ENCODE measurements at places on chromosomes 5 and 9.

- no peak for DNase-seq
Measured at GRCh38 chr9:129596541-129597331, 24.2 kb downstream of the C9orf50 start.

DNA sequence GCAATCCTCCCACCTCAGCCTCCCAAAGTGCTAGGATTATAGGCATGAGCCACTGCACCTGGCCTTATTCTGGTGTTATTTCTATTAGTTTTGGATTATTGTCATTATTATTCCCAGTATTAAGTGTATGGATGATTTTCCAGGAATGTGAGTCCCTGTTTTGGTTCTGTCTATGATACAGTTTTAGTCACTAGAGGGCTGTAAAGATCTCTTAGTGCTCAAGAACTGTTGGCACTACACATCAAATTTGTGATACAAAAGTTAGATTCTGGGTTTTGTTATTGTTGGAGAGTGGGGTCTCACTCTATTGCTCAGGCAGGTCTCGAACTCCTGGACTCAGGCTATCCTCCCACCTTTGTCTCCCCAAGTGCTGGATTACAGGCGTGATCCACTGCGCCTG, 12.1 kb downstream of the CCL28 start:
- DNase-seq: no peak

DNA sequence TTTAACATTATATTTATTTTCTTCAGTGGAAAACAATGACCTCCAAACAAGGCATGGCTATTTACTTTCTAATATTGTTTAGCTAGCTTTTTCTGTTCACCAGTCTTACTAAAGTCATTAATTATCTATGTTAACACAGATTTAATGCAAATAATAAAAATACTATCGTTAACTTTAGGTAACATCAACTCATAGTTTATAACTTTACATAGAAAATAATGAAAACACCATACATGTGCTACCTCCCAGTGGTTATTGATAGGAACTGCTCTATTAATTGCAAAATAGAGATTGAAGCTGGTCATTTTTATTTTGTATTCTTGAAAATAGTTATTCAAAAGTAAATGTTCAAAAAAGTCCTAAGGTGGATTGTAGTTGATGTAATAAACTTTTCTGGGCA, 78.3 kb upstream of the HCN1 start:
- peak; percentile 15 for DNase-seq

DNA sequence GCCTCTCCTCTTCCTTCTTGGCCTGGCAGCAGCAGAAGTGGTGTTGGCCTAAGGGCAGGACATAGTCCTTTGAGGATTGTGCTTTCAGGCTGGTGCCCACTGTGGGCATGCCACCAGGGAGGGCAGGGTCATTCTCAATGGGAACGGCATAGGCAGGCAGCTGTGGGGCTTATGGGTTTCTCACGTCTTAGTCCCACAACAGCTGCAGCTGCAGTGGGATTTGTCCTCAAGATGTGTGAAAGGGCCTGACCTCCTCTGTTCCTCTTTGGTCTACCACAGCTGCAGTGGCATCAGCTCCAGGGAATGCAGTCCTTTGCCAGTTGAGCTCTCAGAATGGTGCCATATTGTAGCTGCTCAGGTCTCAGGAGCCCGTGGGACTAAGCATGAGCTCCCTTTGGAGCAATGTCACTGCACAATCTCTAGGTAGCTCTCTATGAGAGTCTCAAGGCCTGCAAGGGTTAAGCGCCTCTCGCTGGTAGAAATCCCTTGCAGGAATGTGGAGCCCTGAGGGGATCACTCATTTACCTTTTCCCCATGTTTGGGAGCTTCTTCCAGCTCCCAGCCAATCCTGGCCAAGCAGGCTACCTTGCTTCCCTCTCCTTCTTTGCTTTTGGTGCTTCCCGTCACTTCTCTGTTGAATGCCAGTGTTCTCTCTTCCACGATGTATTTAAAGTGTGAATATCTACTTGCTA, 104.8 kb downstream of the GNA14 start:
- no peak for DNase-seq

DNA sequence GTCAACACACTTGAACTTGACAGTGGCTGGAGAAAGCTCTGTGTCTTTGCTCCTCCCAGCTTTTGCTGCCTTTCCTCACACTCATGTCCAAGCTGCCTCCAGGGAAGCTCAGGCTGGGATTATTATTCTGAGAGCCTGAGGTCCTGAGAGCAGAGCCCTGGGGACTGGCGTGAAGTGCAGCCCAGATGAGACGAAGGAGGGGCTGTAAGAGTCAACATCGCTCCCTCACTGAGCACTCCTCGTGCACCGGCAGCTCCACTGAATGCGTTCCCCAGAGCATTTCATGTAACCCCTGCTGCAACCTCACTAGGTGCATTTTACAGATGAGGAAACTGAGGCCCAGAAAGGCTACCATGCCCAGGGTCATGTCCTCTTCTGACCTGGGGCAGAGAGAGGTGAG, 63.5 kb upstream of the PHYKPL start:
- DNase-seq: no peak

GRCh38 chr9:106713206-106713605, 149.8 kb upstream of the ZNF462 start:
- no peak for DNase-seq

DNA sequence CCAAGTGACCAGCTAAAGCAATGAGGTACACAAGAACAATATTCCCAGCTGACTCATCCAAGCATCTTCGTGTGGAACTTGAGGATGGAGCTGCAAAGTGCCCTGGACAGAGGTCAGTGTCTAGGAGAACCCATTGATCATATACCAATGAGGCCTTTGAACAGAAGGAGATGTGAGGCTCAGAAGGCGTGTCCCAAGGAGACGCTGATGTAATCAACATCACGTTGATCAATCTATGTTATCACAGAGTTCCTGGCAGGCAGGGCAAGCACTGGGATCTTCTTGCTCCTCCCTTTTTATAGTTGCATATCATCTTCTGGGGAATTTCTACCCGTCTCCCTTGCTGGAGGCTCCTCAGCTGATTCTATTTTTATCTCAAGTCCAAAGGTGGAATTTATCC, 163.4 kb downstream of the TRPM6 start:
- no peak for DNase-seq

All from NAMALWA (cell line).